Stimulated activated CD8-positive, alpha-beta memory T cell treated with anti-CD3 and anti-CD28 coated beads, Interleukin-4, amount 100 ng/mL, for 4 hours (primary cell): ENCODE measurements at places on chromosomes 1 and 21.

GRCh38 chr1:25103164-25103795 is 129.0 kb downstream of the SYF2 start:
- DNase-seq, result no peak

DNA sequence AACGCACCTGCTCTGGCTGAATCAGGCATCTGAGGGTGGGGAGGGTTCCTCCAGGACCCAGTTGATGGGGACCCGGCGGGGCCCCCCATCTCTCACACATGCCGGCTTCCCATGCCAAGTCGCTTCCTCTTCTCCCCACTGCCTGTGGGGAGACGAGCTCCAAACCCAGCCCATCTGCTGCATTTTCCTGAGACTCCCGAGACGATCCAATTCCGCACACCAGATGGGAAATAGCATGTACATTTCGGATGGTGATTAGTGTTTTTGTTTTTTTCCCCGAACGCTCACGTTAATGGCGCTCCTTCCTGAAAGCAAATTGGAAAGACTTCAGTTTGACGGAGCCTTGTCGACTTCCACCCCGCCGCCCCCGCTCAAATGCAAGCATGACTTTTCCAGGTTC is 13.2 kb upstream of the GRIK3 start:
- DNase-seq, result no peak

GRCh38 chr21:44408226-44408625 is 47.1 kb upstream of the LRRC3 start:
- DNase-seq, result no peak

DNA sequence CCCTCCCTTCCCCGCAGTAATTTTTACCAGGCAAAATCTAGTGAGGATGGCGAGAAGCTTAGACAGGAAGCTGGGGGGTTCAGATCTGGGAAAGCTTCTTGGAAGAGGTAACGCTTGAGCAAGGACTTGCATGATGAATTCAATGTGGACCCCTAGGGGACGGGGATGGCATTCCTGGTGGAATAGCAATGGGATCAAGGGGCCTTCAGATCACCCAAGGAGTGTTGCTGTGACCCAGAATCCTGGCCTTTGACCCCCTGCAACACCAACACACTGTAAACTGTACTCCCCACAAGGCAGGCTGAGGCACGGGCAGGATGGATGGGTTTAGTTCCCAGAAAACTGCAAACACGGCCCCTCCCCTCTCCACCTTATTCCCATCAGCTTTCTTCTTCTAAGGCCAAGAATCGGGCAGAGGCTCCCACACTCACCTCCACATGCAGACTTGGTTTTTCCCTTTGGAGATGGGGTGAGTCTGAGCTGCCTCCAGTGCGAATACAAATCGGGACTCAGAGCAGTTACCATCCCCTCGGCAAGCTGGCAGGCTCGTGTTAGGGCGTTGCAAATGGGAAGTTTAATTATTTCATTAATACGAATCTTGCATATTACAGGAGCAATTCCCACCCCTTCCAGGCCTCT is 20.1 kb downstream of the DISP3 start:
- no peak for DNase-seq

DNA sequence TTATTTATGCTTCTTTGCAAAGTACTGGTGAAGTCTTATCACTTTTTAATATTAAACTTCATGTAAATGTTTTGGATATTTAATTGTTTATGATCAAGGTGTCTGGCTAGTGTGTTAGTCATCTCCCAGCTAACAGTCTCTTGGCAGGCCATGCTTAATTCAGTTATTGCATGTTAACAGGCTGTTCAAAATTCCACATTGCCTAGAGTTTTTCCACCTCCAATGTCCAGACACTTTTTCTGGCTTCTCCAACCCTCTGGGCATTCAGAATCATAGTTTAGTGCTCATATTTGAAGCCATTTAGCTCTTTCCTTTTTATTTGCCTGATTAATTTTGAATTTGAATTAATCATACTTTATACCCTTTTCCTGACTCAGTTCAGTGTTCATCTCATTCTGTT is 69.2 kb downstream of the OLFML2B start:
- DNase-seq, result no peak

GRCh38 chr1:165836664-165837482 is 9.5 kb downstream of the UCK2 start:
- no peak for DNase-seq

- no peak for DNase-seq
Observed at GRCh38 chr1:157106813-157107189, 7.2 kb upstream of the ETV3L start.

DNA sequence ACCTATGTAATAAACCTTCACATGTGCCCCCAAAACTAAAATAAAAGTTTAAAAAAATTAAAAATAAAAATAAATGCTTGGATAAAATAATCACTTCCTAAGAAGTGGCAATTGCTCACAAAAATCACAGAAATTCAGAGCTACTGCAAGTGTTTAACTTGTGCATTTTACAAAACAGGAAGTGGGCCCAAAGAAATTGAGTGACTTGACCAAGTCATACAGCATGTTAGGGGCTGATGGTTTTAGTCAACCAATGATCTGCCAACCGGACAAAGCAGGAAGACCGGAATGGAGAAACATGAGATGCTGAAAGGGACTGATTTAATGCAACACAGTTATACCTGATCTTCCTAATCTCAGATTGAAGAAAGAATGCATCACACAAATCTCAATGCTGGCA is 96.5 kb downstream of the SMYD2 start:
- no peak for DNase-seq

DNA sequence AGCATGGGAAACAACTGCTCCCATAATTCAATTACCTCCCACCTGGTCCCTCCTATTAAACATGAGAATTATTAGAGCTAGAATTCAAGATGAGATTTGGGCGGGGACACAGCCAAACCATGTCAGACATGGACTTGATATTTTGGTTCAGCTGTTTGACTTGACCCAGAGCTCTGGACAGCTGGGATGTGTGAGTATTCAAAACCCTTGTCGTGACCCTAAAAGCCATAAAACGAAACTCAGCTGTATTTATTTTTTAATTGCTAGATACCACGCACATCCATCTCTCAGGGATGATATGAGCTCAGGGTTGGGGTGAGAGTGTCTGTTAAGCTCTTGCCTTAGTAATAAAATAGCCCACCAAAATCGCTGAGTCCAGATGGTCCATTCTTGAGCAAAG is 45.4 kb downstream of the RCSD1 start:
- no peak for DNase-seq

GRCh38 chr1:228034954-228035837 is 28.4 kb downstream of the WNT3A start:
- DNase-seq, result no peak

GRCh38 chr1:55696891-55697290 is 481.7 kb upstream of the USP24 start:
- no peak for DNase-seq

- no peak for DNase-seq
Observed at GRCh38 chr1:192907545-192908243, 98.9 kb downstream of the RGS2 start.

DNA sequence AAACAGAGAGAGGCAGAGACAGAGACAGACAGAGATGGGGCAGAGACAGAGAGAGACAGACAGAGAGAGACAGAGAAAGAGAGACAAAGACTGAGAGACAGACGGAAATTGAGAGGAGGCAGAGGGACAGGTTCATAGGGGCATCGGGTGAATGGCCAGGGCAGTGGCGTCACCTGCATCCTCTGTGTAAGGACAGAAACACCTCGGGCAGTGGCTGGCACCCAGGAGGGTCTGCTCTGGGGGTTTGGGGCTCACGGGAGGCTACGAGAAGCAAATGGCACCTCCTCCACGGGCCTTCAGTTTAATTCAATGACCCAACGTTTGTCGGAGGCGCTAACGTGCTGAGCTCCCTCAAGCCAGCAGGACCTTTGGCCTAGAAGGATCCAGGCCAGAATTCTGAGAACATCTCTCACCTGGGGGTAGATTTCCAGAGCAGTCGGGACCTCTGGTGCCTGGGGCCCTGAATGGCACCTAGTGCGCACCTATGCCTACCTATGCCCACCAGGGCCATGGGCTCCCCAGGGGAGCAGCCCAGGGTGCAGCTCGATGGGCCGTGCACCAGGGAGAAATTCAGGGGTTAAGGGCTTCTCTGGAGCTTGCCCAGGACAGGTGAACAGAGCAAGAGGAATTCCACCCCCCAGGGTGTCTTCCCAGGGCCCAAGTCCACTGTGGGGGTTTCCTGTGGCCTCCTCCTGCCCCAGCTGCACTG is 20.6 kb upstream of the PTTG1IP start:
- DNase-seq, result no peak

DNA sequence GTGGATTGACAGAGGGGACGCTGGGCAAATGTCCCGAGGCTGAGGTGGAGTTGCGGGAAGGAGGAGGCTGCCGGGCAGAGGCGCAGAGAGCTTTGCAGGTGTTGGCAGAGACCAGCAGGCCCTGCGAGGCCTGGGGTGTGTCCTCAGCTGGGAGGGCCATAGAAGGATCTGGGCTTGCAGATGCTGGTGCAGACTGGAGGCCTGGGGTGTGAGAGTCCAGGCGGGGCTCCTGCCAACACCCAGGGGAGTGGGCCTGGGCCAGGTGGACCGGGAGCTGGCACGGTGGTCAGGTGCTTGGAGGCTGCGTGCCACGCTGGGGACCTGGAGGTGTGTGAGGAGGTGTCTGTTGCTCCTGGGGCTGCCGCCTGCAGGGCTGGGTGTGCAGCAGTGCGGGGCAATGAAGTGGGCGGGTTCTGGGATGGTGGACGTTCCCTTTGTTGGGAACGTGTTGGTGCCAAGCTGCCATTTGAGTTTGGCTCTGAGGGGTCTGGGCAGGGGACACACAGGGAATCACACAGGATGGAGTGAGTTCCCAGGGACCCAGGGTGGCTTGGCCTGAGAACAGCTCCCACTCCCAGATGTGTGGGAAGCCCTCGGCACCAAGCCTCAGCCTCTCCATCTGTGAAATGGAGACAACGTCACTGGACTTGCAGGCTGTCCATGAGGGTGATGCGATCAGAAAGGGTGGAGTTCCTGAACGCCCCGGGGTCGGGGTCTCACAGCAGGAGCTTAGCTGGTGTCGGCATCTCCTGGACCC is 39.9 kb upstream of the POFUT2 start:
- no peak for DNase-seq

- no peak for DNase-seq
Observed at GRCh38 chr1:27517907-27518718, 28.1 kb upstream of the WASF2 start.

DNA sequence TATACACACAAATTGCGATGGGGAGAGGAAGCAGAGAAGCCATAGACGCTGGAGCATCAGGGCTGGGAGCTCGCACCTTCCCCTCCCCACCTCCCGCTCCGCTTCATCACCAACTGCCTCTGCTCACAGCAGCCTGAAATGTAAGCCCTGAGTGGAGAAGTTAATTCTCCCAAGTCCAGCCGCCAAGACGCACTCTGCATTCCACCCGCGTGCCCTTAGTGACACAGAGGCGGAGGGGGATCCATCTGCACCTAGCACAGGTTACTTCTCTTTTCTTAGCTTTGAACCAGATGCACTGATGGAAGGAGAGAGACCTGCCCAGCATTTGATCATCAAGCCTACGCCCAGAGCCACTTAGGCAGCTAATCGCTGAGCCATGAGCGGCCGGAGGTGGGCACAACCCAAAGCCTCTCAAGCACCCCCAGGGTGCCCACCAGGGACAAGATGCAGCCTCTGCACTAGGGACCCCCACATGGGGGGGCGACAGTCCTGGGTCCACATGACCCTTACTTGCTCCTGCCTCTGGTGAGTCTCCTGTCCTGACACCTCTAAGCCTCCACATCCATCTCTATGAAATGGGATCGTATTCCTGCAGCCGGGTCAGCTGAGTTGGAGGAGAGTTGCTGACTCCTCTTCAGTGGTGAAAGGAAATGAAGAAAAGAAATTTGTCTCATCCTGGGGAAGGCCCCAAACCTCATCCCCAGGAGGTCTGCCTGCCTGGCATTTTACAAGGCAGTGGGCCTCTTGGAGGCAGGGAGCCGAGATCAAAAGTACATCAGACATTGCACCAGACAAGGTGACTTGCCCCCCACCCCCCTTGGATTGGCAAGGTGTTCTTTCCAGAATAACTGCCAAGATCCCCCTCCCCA is 316.2 kb downstream of the MATN1 start:
- no peak for DNase-seq

GRCh38 chr1:34055818-34056217 is 109.2 kb downstream of the CSMD2 start:
- DNase-seq, result no peak

- DNase-seq, result no peak
Observed at GRCh38 chr1:85611425-85611824, 30.9 kb downstream of the CCN1 start.

- no peak for DNase-seq
Observed at GRCh38 chr1:154589780-154590179, 18.2 kb downstream of the ADAR start.

- no peak for DNase-seq
Observed at GRCh38 chr1:154329152-154329521, 3.8 kb downstream of the ATP8B2 start.

DNA sequence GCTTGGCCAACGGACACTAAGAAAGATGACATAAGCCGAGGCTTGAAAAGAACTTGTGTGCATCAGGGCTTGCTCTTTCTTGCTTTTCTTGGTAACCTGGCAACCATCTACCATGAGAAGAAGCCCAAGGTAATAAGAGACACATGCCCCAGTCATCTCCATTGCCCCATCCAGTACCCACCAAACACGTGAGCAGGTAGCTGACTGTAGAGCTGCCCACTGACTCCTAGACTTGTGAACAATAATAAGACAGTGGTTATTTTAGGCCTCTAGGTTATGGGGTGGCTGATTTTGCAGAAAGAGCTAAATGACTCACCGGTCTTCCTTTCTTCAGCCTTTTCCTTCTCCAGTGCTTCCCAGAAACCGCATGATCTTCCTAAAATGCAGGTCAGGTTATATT is 105.0 kb upstream of the JUN start:
- no peak for DNase-seq

DNA sequence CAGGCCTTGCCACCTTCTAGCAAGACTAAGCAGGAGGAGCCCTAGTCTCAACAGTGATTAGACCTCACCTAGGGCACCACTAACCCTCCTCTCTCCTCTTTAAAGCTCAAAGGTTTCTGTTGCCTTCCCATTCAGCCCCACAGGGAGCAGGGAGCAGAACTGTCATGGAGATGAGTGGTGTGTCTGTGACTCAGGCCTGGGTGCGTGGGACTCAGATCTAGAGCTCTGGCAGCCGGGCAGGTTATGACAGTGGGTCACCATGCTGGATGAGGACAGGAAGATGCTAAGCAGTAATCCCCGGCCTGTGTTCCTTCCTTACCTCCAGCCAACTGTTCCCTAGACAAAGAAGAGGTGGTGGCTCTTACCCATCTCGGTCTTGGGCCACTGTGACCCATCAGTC is 60.1 kb upstream of the COA6 start:
- DNase-seq, result no peak

GRCh38 chr21:44855572-44855971 is 17.9 kb downstream of the PTTG1IP start:
- no peak for DNase-seq

- DNase-seq, result no peak
Observed at GRCh38 chr1:27655151-27655937, 16.6 kb downstream of the IFI6 start.

DNA sequence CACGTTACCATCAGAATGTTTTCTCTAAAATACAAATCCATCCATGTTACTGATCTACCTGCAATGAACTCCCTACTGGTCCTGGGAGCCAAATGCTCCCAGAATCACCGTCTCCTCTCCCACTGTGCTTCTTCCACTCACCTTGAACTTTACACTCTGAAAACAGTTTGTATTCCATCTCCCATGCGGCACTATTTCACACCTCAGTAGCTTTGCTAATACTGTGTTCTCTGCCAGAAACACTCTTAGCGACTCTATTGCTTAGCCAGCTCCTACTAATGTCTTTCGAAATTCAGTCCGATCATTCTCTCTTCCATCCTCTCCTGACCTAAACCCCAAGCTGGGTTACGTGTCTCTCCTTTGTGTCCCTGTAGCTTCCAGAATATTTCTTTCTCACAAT is 284.4 kb upstream of the DUSP10 start:
- no peak for DNase-seq
